Thymus (tissue), 14 donors: ENCODE measurements at places on chromosomes 5 and 9.
A peak's percentile ranks its signal among the peaks of the same experiment; 100 is the strongest.

- DNase-seq, result no peak
- no peaks in the 10 kb centered on the region for H3K36me3 ChIP-seq
- no peak overlapping the region for H3K27ac ChIP-seq
- no peaks in the 10 kb centered on the region for H3K4me1 ChIP-seq
- no peak overlapping the region for H3K4me3 ChIP-seq
Observed at GRCh38 chr5:9505225-9505624, 40.6 kb downstream of the SEMA5A start.

- H3K36me3 ChIP-seq, result no peaks in the 10 kb centered on the region
- H3K4me3 ChIP-seq, result no peak overlapping the region
- H3K27me3 ChIP-seq, result no peaks in the 10 kb centered on the region
Observed at GRCh38 chr5:148861088-148861487, 34.7 kb downstream of the ADRB2 start.

DNA sequence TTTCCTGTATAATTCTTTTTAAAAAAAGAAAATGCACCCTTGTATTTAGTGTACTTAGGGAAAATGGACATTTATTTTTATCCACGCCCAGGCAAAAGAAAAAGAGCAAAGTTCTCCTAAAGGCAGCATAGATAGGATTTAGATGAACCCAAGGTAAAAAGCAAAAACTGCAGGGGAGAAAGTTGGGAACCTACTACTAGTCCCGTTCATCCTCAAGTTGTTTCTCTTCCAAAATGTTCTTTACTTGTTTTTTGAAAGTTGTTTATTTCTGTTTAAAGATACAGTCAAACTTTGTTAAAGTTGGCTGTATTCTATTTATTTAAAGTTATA is 9.8 kb downstream of the RUSC2 start:
- DNase-seq, result no peak
- H3K4me3 ChIP-seq, result no peak overlapping the region
- peaks cover 2% of the 10 kb centered on the region for H3K4me1 ChIP-seq
- no peak overlapping the region for H3K27ac ChIP-seq

- H3K27me3 ChIP-seq, result peaks cover 35% of the 10 kb centered on the region
- DNase-seq, result peak; percentile 70
- no peak overlapping the region for H3K27ac ChIP-seq
- no peaks in the 10 kb centered on the region for H3K36me3 ChIP-seq
Observed at GRCh38 chr9:89605465-89606048, 745 bp downstream of the GADD45G start.

DNA sequence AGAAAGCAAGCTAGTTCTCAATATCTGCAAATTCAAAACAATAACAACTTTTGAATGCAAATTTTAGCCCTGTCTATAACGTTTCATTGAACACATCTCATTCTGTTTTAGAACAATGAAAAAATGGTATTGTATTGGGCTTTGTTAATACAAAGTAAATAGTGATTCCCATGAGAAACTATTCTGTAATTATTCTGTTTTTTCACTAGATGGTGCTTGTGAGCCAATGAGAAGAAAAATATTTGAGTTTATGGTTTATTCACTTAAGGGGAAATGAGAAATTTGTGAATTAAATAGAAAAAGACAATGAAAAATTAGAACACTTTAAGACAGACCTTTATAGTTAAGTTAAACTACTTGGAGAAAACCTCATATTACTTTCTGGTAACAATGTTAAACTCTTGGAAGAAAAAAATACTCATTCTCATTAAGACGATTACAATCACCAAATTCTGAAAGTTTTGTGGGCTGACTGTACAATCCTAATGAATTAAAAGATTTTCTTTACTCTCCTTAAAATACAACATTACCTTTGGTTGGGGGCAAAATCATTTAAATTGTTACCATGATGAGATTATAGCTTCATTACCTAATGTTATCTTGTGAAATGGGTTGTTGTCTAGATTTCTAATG is 127.0 kb downstream of the NNT start:
- no peaks in the 10 kb centered on the region for H3K36me3 ChIP-seq
- H3K27ac ChIP-seq, result no peak overlapping the region
- no peaks in the 10 kb centered on the region for H3K4me1 ChIP-seq
- H3K27me3 ChIP-seq, result no peaks in the 10 kb centered on the region
- DNase-seq, result no peak

GRCh38 chr5:175470781-175471180 is 7.6 kb upstream of the SFXN1 start:
- H3K36me3 ChIP-seq, result no peaks in the 10 kb centered on the region
- no peaks in the 10 kb centered on the region for H3K4me1 ChIP-seq
- peaks cover 6% of the 10 kb centered on the region for H3K27me3 ChIP-seq
- no peak for DNase-seq

DNA sequence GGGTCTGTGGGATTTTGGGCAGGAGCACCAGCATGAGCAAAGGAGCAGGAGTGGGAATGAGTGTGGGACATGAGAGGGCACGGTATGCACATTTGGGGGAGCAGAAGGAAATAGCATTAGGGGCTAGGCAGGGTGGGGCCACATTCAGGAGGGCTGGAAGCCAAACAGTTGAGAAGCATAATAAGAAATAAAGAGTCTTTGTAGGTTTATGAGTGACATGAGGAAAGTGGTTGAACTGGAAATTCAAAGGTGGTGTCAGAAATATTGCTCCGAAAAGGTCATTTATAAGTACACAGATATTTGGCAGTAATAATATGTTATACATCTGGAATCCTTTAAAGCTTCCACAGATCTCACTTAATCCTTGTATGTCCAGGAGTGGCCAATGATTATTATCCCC is 26.4 kb downstream of the ARHGEF28 start:
- H3K4me1 ChIP-seq, result no peaks in the 10 kb centered on the region
- H3K4me3 ChIP-seq, result no peak overlapping the region
- DNase-seq, result no peak

GRCh38 chr5:79736528-79737514 is 47.2 kb downstream of the CMYA5 start:
- no peak overlapping the region for H3K27ac ChIP-seq
- peaks cover 33% of the 10 kb centered on the region for H3K27me3 ChIP-seq
- peaks cover 12% of the 10 kb centered on the region for H3K4me1 ChIP-seq
- no peak overlapping the region for H3K4me3 ChIP-seq
- H3K36me3 ChIP-seq, result no peaks in the 10 kb centered on the region
- DNase-seq, result peak; percentile 68

- no peaks in the 10 kb centered on the region for H3K36me3 ChIP-seq
- no peak for DNase-seq
- no peaks in the 10 kb centered on the region for H3K27me3 ChIP-seq
- no peak overlapping the region for H3K4me3 ChIP-seq
Observed at GRCh38 chr9:13354733-13355132, 75.2 kb upstream of the MPDZ start.

- H3K27ac ChIP-seq, result no peak overlapping the region
- peaks cover 6% of the 10 kb centered on the region for H3K27me3 ChIP-seq
- DNase-seq, result no peak
- no peaks in the 10 kb centered on the region for H3K4me1 ChIP-seq
- no peak overlapping the region for H3K4me3 ChIP-seq
Observed at GRCh38 chr5:142690667-142691066, 4.8 kb upstream of the FGF1 start.

DNA sequence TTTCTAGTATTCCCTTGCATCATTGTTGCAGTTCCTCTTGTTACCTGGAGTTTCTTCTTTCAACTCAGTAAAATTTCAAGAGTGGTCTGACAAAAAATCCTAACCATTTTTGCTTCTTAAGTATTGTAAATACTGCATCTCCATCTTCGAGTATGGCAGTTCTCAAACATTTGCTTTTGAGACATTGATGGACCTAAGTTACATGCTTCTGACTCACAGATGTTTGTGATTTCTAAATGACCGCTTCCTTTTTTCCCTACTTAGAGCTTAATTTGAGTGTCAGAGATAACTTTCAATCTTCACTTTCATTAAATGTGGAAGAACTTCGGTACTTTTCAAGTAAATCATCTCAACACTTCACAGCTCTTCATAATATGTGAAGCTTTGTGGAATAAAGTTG is 4.2 kb downstream of the UHRF2 start:
- peaks cover 19% of the 10 kb centered on the region for H3K36me3 ChIP-seq
- H3K27me3 ChIP-seq, result no peaks in the 10 kb centered on the region
- peaks cover 15% of the 10 kb centered on the region for H3K4me1 ChIP-seq
- H3K4me3 ChIP-seq, result no peak overlapping the region
- no peak overlapping the region for H3K27ac ChIP-seq
- no peak for DNase-seq

- H3K27me3 ChIP-seq, result no peaks in the 10 kb centered on the region
- H3K4me1 ChIP-seq, result no peaks in the 10 kb centered on the region
Observed at GRCh38 chr9:112869041-112869529, 21.6 kb downstream of the SLC46A2 start.

GRCh38 chr5:89417990-89418389 is 535.0 kb upstream of the MEF2C start:
- no peaks in the 10 kb centered on the region for H3K27me3 ChIP-seq
- no peak for DNase-seq
- H3K36me3 ChIP-seq, result no peaks in the 10 kb centered on the region
- no peak overlapping the region for H3K4me3 ChIP-seq
- H3K27ac ChIP-seq, result no peak overlapping the region

GRCh38 chr5:78803941-78804340 is 155.4 kb upstream of the LHFPL2 start:
- H3K27me3 ChIP-seq, result no peaks in the 10 kb centered on the region
- H3K4me1 ChIP-seq, result peaks cover 3% of the 10 kb centered on the region
- no peak overlapping the region for H3K4me3 ChIP-seq
- no peak for DNase-seq

DNA sequence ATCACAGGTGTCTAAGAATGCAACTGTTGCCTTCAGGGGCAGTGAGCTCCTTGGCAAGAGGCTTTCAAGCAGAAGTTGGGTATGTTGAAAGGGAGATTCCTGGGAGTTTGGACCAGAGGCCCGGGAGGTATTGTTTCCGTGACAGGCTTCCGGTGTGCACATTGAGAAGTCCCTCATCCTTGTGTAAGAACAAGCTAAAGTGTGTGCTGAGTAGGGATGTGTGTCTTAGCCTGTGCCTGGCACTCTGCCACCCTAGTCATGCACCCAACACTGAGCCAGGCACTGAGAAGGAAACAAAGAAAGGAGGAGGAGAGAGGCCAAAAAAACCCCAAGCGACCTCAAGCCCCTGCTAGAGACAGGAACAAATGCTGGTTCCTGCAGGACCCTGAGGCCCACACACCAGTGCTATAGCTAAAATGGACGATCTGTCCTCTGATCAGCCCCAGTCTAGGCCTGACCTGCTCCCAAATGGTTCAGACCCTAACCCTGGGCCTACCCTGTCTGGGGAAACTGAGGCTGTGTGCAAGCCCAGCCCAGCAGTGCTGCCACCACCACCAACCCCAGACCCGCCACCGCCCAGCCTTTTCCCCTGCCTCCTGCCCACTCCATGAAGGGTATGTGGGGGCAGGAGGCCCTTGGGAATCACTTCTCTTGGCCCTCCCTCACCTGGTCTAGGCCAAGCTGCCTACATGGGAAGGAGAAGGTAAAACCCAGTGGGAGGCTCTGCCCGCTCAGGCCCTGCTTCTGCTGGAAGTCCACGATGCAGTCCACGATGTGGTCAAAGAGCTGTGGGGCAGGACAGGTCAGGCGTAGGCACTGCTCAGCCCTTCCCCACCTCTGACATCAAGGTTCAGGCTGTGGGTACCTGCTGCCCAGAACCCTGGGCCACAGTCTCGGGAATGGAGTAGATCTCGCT is 12.6 kb downstream of the HK3 start:
- H3K36me3 ChIP-seq, result no peaks in the 10 kb centered on the region
- no peaks in the 10 kb centered on the region for H3K4me1 ChIP-seq
- H3K4me3 ChIP-seq, result no peak overlapping the region

DNA sequence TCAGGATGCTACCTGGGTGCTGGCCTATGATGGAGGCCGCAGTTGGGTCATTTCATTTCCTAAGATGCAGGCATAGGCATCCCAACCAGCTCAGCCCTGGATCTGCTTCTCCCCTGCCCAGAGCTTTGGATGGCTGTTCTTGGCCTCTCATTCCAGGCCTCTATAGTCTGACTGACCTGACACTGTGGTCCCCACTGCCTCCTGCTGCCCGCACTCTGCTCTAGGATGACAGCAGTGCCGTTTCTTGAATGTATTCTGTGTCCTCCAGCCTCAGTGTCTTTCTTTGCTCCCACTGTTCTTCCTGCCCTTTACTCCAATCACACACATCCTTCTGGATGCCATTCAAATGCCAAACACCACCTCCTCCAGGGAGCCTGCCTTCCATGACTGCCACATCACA is 235.7 kb downstream of the HSPA4 start:
- H3K36me3 ChIP-seq, result no peaks in the 10 kb centered on the region
- H3K4me3 ChIP-seq, result no peak overlapping the region
- no peaks in the 10 kb centered on the region for H3K27me3 ChIP-seq
- no peak overlapping the region for H3K27ac ChIP-seq
- DNase-seq, result no peak

- H3K4me1 ChIP-seq, result no peaks in the 10 kb centered on the region
- H3K36me3 ChIP-seq, result no peaks in the 10 kb centered on the region
- no peak overlapping the region for H3K27ac ChIP-seq
- H3K4me3 ChIP-seq, result no peak overlapping the region
- peaks cover 11% of the 10 kb centered on the region for H3K27me3 ChIP-seq
Observed at GRCh38 chr9:126051446-126052130, 275.0 kb upstream of the MVB12B start.

DNA sequence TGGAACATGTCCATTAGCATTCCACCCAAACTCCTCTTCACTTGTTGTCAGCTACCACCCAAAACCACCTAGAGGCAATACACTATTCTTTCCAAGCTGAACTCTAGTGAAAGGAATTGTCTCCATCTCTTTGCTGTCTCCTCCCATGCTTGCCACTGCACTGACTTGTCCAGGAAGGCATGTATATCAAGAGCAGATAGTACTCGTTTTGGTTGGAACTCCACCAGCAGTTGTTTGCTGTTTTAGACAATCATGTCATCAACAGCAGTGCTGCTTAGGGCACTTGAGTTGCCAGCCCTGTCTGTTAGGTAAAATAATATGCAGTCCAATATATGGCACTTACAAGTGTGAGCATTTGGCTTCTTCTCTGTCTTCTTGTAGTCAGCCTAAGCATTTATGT is 80.0 kb upstream of the SAP30L start:
- no peaks in the 10 kb centered on the region for H3K27me3 ChIP-seq
- DNase-seq, result no peak
- no peak overlapping the region for H3K4me3 ChIP-seq
- no peaks in the 10 kb centered on the region for H3K36me3 ChIP-seq
- no peak overlapping the region for H3K27ac ChIP-seq

- peaks cover 2% of the 10 kb centered on the region for H3K27me3 ChIP-seq
- no peak overlapping the region for H3K27ac ChIP-seq
- no peak for DNase-seq
- no peaks in the 10 kb centered on the region for H3K4me1 ChIP-seq
- no peaks in the 10 kb centered on the region for H3K36me3 ChIP-seq
Observed at GRCh38 chr9:132451276-132451675, 41.3 kb downstream of the CFAP77 start.

DNA sequence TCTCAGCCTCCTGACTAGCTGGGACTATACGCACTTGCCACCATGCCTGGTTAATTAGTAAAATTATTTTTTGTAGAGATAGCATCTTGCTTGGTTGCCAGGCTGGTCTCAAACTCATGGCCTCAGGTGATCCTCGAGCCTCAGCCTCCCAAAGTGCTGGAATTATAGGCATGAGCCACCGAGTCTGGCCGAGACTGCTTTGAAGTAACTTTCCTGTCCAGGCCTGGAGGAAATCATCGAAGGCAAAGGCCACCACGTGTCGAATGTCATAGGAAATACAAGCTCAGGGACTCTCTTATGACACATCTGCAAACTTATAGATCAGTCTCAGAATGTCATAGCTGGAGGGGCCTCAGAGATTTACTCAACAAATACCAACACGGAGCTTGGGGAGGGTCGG is 25.1 kb downstream of the RAPGEF1 start:
- H3K27ac ChIP-seq, result no peak overlapping the region
- no peak overlapping the region for H3K4me3 ChIP-seq
- no peaks in the 10 kb centered on the region for H3K27me3 ChIP-seq
- H3K36me3 ChIP-seq, result peaks cover 14% of the 10 kb centered on the region
- peaks cover 4% of the 10 kb centered on the region for H3K4me1 ChIP-seq
- DNase-seq, result no peak
